ENCODE measurements at places on chromosomes 12 and 14.

DNA sequence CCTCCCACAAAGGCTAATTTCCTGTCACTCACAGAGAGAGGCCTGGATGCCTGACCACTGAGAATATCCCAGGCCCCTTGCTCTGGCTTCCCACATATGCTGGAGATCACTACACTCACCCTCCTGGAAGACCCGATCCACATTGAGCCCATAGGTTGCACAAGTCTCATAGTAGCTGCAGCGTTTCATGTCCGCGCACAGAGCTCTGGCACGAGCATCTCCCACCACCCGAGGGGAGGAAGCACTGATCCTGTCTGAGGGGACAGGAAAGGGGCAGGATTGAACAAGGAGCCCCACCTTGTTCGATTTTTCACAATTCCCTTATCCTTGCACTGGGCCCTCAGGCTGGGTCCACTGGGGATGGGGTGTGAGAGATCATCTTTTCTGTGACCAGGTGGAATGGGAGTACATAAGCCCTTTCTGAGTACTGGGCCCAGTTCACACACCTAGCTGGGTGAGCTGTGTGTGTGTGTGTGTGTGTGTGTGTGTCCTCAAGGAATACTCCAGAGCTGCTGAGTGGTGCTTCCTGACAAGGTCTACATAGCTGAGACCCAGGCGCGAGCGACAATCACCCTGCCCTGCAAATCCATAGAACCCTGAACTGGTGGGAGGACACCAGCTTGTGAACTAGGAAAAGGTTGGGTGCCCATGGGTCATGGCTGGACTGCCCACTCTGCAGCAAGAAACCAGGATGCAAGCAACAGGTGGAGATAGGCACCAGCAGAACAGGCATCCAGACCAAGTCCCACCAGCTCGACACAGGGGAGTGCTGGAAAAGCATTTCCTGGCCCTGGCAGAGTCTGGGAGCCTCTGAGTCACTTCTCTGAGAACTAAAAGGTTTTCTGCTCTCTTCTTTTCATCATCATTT is 5.6 kb downstream of the AGAP2 start:
- ATAC-seq = no peak

DNA sequence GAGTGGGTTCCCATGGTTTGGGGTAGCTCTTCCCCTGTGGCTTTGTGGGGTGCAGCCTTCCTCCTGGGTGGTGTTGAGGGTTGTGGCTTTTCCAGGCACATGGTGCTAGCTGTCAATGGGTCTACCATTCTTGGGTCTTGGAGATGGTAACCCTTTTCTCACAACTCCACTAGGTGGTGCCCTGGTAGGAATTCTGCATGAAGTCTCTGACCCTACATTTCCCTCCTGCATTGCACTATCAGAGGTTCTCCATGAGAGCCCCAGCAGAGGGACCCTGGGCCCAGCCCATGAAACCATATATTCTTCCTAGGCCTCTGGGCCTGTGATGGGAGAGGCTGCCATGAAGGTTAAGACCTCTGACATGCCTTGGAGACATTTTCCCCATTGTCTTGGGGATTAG is 1093.3 kb downstream of the SLC16A7 start:
- no peak for ATAC-seq

DNA sequence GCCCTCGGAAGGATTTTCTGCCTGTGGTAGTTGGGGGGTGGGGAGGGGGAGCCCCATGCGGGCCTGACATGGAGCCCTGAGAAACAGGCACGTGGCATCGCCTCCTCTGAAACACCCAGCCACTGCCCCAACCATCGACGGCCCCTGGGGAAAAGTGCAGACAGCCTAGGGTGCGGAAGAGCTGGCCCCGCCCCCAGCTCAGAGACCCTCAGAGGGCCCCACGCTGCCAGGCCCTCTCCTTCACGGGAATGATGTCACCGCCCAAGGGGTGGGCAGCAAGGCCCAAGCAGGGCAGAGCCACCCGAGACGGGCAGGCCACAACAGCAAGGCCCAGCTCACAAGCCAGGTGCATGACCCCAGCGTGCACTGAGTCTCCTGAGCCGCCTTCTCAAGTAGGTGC is 26.2 kb downstream of the BEGAIN start:
- ATAC-seq = no peak

DNA sequence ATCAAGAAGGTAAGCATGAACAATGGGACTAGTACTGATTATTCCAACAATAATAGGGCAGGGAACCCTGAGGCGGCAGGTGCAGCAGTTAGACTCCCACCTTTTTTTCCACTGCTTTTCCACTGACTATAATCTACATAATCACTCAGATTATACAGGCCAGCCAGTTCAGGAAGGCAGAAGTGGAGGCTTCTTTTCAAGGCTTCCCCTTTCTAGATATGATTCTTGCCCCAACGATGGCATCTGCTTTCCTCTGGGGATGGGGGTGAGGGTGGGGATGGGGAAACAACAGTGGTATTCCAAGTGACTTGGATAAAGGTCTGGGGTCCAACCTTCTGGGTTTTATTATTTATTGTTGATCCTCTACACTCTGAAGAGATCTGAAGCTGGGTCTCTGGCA is 331 bp downstream of the NCKAP1L start:
- ATAC-seq = no peak

- peak; percentile 73 for ATAC-seq
Measured at GRCh38 chr12:95548539-95549391, 2.5 kb downstream of the USP44 start.

- peak; percentile 95 for ATAC-seq
Measured at GRCh38 chr12:79673354-79673753, 17.4 kb downstream of the PAWR start.

GRCh38 chr14:51730098-51730497 is 78.4 kb downstream of the FRMD6 start:
- no peak for ATAC-seq

GRCh38 chr12:63238892-63239291 is 87.9 kb upstream of the AVPR1A start:
- no peak for ATAC-seq

Measured in esophagus mucosa (tissue), 1 donor.